Fibroblast of skin of right biceps (primary cell): ENCODE measurements at places on chromosomes 11 and 22.

DNA sequence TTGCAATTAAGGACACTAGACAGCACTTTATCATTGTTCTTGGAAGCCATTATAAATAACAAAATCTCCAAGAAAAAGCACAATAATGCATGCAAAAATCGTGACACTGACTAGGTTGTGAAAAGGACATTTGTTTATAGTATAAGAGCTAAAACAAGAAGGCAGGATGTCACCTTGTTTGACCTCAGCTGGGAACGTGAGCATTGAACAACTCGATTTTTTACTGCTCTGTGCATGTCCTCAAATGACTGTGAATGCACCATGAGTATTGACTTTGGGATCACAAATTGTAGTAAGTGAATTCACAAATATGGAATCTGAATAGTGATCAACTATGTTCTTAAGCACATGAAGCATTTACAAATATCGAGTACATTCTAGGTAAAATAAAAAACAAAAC is 35.3 kb upstream of the ARHGAP20 start:
- no peak for DNase-seq

GRCh38 chr11:131691181-131692041 is 321.0 kb downstream of the NTM start:
- peak; percentile 53 for DNase-seq

DNA sequence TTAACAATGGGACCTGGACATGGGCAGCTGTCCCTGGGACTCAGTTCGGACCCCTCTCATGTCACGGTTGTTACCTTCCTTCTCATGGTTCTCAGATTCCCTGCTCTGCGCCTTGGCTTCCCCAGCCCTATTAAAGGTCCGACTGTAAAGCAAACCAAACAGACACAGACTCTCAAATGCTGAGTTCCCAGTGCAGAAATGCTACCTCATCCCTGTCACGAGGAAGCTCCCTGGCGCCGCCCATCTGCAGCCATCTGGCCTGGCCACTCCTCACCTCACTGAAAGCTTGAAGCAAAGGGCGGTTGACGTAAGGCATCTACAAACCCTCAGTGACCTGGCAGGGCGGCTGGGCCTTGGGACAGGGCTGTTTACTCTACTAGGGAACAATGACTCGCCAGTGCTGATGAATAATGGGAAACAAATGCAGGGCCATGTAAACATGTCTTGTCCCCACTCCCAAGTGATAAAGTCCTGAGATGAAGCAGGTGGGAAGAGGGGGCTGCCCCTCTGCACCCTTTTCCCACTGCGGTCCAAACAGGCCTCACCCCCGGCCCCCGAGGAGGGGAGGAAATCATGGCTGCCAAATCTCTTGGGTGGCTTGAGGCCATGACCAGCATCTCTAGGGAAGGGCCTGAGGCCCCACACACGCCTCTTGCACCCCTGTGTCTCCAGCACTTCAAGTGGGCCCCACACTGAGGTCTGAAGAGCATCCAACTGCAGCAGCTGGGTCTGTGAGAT is 49.3 kb downstream of the SCUBE1 start:
- no peak for DNase-seq

DNA sequence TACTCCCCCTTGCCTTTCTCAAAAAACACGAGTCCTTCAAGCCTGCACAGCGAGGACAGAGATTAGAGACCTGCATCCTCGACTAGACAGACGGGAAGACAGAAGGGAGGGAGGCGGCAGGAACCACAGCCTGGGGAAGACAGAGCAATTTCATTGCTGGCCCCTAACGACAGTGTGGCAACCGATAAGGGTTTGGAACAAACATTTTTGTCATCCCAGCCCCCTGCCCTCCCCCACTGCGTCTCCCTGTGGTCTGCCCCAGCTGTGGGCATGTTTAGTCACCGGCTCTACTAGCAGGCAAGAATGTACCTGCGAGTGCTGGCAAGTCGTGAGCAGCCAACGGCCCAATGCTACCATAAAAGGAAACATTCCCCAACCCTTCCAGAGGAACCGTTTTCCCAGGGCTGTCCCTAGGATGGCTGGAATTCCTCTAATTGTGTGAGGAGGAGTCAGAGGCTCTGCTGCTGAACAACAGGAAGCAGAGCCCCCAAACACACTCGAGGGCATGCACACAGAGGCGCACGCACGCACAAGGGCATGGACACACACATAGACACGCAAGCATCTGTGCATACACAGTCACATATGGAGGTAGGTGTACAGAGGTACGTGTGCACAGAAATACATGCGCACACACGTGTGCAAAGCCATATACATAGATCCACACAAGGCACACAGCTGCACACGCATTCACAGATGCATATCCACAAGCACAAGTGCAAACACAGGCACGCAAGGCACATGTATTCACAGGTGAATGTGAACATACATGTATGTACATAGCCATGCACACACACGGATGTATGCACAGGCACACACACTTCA is 58.3 kb downstream of the MYH9 start:
- peak; percentile 100 for DNase-seq

GRCh38 chr11:77191429-77191822 is 63.4 kb downstream of the MYO7A start:
- DNase-seq, result no peak

GRCh38 chr11:71518506-71519471 is 8.3 kb upstream of the KRTAP5-7 start:
- no peak for DNase-seq

GRCh38 chr11:44928816-44929215 is 21.9 kb downstream of the TP53I11 start:
- no peak for DNase-seq

DNA sequence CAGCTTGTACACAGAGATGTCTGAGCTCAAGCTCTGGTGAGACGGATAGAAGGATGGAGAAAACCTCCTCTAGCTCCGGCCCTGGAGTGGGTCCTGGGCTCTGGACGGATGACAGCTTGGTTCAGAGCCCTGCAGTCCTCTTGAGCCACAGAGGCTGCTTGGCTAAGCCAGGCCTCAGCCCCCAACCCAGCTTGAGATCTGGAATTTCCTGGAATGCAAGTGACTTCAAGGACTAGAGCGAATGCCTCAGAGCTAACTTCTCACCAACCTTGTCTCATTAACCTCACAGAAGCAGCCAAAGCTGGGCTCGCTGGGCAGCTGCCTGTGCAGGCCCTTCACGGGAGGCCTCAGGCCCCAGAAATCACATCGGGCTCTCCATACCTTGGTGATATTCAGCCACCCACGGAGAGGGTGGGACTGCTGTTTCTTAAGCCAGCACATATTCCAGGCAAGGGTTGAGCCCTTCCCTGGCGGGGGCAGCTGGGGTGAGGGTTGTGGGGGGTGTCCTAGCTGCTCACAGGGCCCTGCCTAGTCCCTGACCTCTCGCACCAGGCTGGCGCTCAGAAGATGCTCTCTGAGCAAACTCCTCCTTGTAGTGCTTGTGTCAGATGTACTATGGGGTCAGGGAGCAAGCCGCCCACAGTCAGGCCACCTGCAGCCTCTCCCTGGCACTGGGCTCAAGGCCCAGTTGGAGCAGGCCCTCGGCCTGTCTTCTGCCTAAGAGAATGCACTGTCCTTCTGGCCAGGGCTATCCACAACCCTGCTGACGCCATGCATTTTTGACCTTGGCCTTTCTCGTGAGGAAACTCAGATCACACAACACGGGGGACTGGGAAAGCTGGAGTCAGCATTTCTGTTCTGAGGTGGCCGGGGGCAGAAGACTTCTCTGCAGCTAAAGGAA is 73.6 kb upstream of the TTLL12 start:
- no peak for DNase-seq

DNA sequence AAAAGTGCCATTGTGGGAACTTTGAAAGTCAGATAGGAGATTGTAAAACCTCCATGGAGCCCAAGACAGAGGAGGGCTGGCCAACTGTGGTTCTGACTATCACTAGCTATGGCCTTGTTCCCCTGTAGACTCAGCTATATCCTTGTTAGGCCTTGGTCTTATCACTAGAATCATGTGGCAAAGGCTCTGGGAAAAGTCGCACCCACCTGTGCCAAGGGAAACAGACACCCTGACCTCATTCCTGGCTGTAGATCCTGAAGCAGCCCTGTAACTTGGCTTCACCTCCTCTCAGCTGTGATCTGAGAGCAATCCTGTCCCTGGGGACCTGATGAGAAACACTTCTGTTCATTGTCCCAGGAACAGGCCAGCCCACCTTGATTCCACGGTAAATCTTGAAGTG is 566.2 kb downstream of the TMEM135 start:
- DNase-seq, result no peak

- DNase-seq, result no peak
Measured at GRCh38 chr11:111395749-111396148, 16.7 kb upstream of the POU2AF1 start.

DNA sequence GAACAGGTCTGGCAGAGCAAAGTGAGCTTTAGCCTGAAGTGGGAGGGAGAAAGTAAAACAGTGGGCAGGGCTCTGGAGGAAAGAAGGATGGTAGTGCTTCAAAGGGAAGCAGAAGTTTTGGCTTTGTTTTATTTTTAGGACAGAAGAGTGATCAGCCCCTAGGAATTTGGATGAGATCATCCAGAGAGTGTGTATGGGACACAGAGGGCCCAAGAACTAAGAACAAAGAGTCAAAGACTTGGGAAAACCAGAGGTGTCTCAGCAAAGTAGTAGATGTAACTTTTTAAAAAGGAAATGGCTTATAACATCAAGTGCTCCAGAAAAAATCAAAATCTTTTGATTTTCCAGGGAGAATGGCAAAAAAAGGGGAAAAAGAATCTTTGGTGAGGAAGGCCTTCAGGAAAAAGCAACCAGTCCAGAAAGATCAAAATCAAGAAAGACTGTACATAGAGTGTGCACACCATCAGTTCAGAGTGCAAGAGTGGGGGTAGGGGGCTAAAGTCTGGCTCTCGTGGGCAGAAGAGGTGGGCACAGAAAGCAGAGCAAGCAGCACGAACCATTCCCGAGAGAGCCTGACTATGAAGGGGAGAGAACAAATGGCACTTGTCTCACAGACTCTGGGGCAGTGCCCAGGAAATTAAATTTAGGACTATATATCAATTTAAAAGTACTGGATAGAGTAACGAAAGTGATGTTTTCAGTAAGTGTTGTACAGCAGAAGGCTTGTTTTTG is 30.0 kb downstream of the MAPK1 start:
- peak; percentile 91 for DNase-seq

DNA sequence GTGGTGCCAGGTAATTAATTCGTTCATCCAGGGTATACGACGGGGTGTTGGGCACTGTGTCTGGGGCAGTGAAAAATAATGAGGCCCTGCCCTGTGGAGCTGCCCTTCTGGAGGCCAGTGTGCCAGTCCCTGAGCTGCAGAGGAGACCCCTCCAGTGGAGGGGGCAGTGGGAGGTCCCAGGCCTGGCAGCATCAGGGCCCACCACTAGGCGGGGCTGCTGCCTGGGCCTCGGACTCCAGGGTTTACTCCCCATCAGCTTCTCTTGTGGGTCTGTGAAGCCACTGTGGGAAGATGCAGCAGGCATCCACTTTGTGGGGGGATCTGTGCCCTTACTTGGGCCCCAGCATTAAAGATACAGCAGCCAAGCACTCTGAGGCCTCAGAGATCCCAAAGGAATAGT is 17.4 kb upstream of the TMPRSS6 start:
- no peak for DNase-seq

GRCh38 chr11:117670443-117670842 is 126.6 kb downstream of the DSCAML1 start:
- DNase-seq, result no peak

- no peak for DNase-seq
Measured at GRCh38 chr11:71063129-71063528, 189.2 kb downstream of the SHANK2 start.

DNA sequence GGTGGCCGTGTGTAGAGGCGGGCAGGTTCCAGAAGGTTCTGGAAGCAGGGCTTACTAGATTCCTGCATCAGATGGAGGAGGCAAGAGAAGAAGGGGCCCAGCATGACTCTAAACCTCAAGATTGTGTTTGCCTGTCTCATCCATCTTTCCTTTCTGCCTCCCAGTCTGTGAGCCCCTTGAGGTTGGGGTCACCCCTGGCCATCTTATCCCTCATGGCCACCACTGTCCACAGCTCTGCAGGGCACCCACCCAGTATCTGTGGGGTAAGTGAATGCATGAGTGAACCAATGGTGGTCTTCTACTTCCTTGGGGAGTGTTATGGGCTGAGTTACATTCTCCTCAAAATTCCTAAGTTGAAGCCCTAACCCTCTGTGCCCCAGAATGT is 79.3 kb downstream of the MYEOV start:
- DNase-seq, result no peak

GRCh38 chr11:61281581-61282250 is 13.4 kb downstream of the VWCE start:
- no peak for DNase-seq

DNA sequence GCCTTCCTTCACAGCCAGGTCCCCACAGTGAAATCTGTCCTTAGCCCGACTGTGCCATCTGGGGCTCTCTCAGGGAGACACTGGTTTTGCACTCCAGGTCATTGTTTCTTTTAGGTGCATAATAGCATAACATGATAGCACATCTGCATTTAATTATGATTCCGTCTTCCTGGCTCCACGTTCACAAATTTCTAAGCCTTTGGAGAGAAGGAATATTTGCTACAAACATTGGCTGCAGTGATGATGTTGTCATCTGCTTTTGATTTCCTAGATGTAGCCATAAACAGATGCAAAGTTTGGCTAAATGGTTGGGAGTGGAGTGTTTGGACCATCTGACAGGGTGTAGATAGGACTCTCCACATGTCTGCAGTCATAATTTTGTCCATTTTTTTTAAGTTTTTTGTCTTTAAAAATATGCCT is 12.0 kb upstream of the CAT start:
- peak; percentile 90 for DNase-seq

GRCh38 chr11:111561791-111562325 is 21.3 kb downstream of the LAYN start:
- peak; percentile 89 for DNase-seq

DNA sequence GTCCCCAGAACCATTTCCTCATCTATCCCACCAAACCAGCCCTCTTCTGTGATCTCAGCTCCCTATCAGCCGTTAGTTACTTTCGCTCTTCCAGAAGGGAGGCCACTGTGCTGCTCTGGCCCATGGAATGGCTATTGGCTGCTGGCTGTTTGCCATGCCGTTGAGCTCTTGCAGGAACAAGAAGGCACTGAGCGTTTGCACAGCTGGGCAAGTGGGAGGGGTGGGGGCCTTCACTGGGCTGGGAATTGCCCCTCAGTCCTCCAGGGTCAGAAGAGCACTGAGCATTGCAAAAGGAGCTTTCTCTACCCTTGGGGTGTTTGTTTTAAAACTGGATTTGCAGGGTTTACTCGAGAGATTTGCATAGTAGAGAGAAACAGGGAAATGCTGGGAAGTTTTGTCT is 129.0 kb upstream of the PARVA start:
- DNase-seq, result no peak

DNA sequence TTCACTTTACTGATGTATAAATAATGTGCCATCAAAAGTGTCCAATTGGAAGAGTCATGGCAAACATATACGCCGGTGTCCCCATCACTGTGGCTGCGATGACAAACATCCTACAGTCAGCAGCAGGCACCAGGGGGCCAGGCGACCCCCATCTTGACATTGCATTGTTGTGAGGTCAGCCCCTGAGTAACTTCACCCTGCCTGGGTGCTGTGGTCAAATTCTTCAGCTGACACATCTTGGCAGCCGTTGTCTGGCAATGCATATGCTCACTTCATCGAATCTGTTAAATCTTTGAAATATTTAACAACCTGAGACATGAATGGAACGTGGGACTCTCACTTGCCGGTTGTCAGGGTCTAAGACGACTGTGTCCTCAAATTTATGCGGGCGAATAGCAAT is 430.9 kb downstream of the BRD1 start:
- peak; percentile 3 for DNase-seq
